NCI-H1417 treated with DMSO at 0.1 percent for 48 hours (cell line): ENCODE measurements at places on chromosomes 16 and 17.

GRCh38 chr16:68548947-68549346 lies 9.9 kb downstream of the ZFP90 start:
- no peak for DNase-seq

- no peak for DNase-seq
Observed at GRCh38 chr17:75244133-75244866, 17.1 kb downstream of the GGA3 start.

- no peak for DNase-seq
Observed at GRCh38 chr17:57724026-57724728, 20.9 kb downstream of the CCDC182 start.

DNA sequence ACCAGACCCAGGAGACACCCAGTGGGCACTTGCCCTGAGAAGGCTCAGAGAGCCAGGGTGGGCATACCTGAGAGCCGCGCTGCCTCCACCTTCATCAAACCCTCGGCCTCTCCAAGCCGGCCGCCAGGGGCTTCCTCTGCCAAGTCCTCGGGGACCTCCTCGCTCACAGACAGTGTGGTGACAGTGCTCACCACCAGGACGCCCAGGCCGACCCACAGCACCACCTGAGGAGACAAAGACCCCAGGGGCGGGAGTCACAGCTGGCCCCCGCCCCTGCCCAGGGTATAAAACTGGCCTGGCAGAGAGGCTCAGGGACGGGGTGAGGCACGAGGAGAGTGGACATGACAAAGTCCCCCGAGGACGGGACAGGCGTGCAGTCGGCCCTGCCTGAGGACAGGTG lies 21.1 kb downstream of the NDUFAF8 start:
- no peak for DNase-seq

DNA sequence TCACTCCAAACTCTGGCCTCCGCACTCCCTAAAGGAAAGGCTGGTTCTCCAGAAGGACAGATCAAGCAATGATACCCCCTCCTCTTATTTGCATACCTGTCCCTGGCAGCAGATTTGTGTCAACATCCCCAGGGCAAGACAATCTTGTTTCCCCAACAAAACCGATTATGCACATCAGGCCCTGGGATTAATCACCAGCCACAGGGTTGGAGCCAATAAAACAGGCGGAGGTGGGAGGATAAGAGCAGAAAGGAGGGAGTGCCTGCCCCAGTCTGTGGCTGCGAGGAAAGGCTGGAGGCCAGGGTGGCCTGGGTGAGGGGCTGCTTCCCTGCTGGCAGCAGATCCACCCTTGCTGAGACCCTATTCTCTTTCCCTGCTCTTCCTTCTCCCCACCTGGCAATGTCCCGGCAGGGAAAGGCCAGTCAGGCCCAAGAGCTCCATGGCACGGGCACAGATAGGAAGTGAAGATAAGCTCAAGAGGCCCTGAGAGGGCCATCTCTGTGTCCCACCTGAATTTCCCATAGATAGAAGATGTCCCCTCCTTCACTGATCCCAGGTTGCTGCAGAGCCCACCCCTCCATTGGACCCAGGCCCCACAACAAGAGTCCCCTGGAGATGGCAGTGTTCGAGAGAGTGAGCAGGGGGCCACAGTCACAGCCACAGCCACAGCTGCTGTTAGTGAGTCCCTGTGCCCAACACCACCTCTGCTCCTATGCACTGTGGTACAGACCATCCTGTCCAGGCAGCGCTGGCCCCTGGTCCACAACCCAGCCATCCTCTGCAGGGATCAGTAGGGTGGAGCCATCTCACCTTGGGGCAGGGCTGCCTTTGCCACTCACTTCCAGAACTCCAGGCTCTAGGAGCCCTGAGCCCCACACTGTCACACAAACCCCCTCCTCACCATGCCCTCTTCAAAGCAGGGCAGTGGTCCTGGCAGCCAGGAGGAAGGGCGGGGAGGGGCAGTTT lies 137.5 kb downstream of the SDK2 start:
- DNase-seq = no peak

DNA sequence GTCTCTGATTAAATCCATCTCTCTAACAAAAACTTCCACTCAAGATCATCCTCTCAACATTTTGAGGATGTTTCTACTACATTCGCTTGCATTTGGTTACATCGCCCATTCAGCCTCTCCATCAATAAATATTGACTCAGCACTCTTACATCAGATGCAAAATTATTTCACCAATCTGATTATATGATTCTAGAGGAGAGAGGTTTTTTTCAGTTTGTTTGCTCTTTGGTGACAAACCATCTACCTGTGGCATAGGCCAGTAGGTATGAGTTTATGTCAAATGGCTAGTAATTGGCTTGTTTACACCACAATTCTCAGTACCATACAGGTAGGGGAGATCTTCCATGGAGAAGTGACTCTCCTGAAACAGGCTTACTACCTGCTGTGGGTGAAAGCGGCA lies 52.3 kb downstream of the TOX3 start:
- DNase-seq = no peak

GRCh38 chr16:66491716-66492064 lies 58.2 kb downstream of the TK2 start:
- DNase-seq = no peak

GRCh38 chr16:85286951-85287814 lies 174.9 kb upstream of the CIBAR2 start:
- no peak for DNase-seq

DNA sequence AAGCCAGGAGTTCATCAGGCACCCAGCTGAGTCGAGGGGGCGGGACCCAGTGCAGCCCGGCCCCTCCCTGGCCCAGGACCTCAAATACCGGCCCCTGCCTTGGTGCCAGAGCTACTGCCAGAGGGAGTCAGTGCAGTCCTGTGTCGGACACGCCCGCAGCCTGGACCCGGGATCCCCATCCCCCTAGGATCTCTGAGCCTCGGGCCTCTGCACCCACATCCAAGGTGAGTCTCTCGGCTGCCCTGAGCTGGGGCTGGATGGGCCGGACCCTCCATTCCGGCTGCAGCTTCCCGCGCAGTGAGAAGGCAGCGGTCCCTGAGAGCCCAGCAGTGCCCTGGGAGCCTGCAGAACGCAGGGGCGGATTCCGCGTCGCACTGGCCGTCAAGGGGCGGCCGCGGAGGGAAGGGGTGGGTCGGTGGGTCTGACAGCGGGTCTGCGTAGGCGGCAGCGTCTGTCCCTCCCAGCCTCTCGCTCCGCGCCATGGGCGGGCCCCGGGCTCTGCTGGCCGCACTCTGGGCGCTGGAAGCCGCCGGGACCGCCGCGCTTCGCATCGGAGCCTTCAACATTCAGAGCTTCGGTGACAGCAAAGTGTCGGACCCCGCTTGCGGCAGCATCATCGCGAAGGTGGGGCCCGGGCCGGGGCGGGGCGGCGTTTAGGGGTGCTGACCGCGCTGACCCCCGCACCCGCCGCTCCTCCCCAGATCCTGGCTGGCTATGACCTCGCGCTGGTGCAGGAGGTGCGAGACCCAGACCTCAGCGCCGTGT lies at the start of gene DNASE1L2:
Gene DNASE1L2, plus strand, starts transcription at position 108 of the 765 bp plus-strand sequence. Its CDS starts 373 bp downstream, at position 481.
- DNase-seq = no peak

DNA sequence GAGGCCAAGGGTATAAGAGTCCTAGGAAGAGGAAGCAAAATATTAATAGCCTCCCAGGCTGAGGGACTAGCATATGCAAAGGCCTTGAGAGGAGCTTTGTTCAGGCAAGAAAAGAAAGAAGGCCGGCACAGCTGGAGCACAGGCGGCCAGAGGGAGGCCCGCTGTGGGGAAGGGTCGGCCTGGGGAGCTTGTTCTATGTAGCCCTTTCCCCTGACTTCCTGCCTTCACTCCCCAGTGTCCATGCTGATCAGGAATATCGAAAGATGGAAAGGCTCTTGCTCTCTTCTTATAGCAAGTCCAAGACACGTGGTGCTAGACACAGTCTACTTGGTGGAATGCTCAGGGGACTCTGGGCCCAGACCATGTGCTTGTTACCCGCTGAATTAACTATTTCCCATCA lies 27.4 kb upstream of the HAS3 start:
- no peak for DNase-seq

DNA sequence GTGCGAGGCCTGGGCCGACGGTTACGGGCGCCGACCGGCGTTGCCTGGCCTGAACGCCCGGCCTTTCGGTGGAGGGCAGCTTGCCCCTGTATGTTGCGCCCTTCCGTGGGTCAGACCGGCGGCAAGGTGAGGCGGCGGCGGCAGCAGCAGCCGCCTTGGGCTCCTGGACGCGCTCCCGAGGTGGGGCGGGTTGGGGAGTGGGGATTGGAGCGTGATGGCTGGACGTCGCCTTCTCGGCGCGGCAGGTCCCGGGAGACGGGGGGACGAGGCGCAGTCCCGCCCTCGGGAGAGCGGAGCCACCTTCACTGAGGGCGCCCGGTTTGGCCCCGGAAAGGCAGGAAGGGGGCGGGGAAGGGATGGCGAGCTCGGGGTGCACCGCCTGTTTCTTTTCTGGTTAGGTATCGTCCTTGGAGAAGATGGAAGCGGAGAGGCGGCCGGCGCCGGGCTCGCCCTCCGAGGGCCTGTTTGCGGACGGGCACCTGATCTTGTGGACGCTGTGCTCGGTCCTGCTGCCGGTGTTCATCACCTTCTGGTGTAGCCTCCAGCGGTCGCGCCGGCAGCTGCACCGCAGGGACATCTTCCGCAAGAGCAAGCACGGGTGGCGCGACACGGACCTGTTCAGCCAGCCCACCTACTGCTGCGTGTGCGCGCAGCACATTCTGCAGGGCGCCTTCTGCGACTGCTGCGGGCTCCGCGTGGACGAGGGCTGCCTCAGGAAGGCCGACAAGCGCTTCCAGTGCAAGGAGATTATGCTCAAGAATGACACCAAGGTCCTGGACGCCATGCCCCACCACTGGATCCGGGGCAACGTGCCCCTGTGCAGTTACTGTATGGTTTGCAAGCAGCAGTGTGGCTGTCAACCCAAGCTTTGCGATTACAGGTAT lies 671 bp downstream of the DGKE start:
- no peak for DNase-seq

DNA sequence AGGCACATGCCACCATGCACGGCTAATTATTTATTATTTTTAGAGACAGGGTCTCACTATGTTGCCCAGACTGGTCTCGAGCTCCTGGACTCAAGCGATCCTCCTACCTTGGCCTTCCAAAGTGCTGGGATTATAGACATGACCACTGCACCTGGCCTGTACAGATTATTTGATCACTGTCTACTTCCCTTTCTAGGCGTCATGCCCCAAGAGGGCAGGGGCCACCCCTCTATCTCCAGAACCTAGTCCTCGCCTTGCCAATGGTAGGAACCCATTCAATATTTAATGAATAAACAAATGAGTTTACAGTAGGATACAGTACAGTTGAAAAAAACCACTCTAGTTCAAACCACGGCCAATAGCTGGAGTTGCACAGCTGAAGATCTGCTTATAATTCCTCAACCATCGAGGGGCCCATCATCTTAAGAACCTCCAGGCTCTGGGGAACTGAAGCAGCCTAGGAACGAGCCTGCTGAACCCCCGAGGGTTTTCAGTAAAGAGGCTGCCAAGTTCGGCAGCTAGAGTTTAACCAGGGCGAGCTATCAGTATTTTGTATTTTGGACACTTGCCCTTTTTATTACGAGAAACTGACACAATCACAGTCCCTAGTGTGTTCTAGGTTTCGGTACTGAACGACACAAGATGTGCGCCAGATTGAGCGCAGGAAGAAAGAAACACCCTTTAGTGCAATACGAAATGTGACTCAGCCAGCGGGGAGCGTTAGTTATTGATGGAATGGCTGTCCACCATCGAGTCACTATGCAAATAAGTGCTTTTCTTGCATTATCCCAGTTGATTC lies 14.6 kb downstream of the ADCY9 start:
- no peak for DNase-seq

GRCh38 chr16:13171313-13171712 lies 269.9 kb downstream of the SHISA9 start:
- DNase-seq = no peak

- no peak for DNase-seq
Observed at GRCh38 chr16:82880346-82880745, 253.6 kb downstream of the CDH13 start.

DNA sequence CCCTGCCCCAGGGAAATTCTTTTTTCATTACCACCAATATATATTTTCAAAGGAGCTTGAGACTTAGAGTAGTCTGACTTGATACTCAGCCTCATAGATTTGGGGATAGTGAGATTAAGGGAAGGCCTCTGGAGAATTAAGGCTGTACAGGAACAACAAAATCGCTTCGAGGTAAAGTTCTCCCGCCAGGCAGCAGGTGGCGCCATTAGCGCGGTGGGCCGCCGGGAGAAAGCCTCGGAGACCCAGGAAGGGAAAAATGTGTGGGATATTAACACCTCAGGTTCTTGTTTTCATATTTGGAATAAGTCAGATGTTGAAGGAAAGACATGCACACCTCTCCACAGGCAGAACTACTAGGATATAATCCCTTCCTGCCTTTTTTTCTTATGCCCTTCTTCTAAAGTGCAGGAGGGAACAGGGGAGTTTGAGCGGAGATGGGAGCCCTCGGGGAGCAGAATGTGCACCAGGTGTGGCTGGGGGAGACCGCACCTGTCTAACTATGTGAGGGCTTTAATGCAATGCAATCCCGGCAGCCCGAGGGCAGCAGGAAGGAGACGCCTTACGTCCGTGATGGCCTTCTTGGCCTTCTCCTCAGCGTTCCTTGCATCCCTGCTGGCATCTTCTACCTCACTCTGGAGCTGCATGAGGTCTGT lies 25.9 kb downstream of the MYH3 start:
- DNase-seq = no peak

DNA sequence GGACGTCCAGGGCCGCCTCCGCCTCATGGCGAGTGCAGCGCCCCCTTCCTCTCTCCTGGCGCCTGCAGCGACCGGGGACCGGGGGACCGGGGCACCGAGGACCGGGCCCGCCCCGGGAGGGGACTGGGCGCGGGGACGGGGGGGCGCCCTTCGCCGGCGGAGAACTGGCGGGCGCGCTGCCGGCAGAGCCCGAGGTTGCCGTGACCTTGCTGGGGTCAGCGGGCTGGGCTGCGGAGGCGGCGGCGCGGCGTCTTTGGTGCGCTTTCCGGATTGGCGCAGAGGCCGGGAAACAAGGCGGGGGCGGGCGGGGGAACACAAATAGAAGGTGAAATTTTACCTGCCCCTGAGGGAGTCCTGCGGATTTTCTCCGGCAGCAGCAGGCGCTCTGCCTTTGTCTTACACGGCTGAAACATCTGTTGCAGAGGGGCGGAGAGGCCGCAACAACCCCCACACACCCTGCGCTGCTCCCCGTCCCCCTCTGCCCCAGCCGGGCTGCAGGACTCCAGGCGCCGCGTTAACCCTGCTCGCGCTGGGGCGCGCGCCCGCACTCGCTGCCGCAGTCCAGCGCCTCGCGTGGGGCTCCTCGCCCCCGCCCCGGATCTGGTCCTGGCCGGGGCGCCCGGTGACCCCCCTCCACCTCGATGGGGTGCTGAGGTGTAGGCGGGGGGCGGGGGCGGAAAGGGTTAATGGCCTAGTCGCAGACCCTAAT lies 53.5 kb downstream of the SREBF1 start:
- no peak for DNase-seq

GRCh38 chr17:39002991-39003715 lies 36.0 kb upstream of the FBXO47 start:
- DNase-seq = no peak

- no peak for DNase-seq
Observed at GRCh38 chr16:58198803-58199411, 1.0 kb upstream of the CSNK2A2 start.
